Testis (tissue), 5 donors: ENCODE measurements at places on chromosomes 2 and 18.

GRCh38 chr18:48962252-48962993 is 11.7 kb upstream of the SMAD7 start:
- no peak for DNase-seq

- no peak for DNase-seq
Observed at GRCh38 chr2:118709786-118710185, 137.7 kb downstream of the EN1 start.

DNA sequence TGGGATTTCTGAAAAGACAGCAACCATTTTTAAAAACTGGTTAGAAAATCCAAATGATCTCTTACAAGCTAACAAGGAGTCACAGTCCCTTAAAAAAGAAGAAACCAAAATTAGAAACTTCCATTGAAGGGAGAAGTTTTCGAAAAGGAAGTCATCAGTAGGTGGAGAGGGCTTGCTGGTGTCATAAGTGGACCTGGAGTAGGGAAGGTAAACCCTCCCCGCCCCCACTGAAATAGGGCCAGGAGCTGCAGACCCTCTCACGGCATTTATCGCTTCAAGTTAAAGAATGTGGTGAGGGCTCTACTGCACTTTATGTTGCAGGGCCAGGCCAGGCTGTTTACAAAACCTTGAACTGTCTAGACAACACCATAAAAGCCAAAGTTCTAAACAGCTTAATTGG is 2.9 kb downstream of the HOXD11 start:
- no peak for DNase-seq

GRCh38 chr18:12990123-12990475 is 1.1 kb upstream of the CEP192 start:
- DNase-seq, result no peak

- DNase-seq, result no peak
Observed at GRCh38 chr2:101744832-101745231, 47.3 kb downstream of the MAP4K4 start.

GRCh38 chr18:8685914-8686216 is 19.5 kb upstream of the MTCL1 start:
- no peak for DNase-seq

DNA sequence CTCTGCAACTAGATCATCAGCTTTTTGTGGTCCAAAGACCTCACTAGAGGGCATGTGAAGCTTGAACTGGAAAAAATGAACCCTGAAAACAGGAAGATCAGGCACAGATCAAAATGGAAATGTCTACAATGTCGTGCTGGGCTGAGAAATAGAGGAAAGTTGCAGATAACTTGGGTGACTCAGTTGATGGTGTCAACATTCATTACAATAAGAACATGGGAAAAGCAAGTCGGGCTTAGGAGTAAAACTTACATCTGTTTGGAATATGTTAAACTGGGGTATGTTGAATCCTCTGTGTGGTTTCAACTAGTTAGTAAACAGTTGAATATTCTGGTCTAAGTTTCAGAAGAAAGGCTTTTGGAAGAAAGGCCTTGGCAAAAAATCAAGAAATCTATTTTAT is 940.4 kb downstream of the ERBB4 start:
- no peak for DNase-seq

- DNase-seq, result peak; percentile 32
Observed at GRCh38 chr2:174153757-174154680, 94.3 kb downstream of the OLA1 start.

DNA sequence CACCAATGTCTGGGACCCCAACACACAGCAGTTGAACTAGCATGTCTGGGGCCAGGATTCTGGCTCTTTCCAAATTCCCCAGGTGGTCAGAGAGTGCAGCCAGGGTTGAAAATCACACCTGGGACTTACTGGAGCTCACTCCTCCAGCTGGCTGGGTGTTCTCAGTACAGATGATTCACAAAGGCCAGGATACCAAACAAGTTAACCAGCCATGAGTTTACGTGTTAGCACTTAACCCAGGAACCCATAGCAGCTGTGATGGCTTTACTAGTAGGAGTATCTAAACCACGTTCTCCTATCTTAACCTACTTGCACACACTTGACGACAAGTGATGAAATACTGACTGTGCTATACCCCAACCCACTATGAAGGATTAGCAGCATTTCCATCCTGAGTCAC is 222.8 kb downstream of the FBXO15 start:
- DNase-seq, result no peak
